ENCODE measurements at places on chromosomes 3 and 15.
A peak's percentile ranks its signal among the peaks of the same experiment; 100 is the strongest.

DNA sequence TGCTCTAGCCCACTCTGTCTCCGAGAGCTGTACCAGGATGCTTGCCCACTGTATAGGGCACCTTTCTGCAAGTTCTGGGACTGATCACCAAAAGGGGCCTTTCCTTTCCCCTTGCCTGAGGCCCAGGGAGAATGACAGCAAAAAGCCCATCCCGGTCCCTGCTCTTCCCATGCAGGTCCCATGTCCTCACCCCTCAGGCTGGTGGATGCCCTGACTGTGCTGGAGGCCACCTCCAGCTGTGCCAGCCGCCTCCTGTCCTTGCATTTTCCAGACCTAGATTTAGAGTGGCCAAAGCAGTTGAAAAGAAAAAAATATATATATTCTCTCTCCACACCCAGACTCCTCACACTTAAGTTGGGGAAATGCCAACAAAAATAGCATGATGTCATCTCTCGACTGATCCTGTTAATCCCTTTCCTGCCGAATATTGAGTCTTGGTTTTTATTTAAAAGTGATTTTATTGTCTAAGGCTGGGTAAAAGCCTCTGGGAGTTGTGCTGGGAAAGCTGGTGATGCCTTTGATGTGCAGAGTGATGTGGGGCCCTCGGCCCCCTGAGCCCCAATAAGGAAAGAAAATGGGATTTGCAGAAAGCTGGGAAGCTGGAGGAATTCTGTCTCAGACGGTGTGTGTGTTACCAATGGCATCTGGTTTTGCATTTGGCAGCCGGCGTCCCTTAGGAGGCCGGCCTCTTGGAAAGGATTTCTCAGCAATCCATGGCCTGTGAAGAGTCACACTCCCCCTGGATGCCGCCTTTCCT, 29.3 kb upstream of the TPM1 start:
- DNase-seq: no peak

- no peak for DNase-seq
Measured at GRCh38 chr3:192655040-192655439, 72.3 kb downstream of the FGF12 start.

GRCh38 chr15:41804361-41804760, 23.5 kb upstream of the JMJD7 start:
- no peak for DNase-seq

DNA sequence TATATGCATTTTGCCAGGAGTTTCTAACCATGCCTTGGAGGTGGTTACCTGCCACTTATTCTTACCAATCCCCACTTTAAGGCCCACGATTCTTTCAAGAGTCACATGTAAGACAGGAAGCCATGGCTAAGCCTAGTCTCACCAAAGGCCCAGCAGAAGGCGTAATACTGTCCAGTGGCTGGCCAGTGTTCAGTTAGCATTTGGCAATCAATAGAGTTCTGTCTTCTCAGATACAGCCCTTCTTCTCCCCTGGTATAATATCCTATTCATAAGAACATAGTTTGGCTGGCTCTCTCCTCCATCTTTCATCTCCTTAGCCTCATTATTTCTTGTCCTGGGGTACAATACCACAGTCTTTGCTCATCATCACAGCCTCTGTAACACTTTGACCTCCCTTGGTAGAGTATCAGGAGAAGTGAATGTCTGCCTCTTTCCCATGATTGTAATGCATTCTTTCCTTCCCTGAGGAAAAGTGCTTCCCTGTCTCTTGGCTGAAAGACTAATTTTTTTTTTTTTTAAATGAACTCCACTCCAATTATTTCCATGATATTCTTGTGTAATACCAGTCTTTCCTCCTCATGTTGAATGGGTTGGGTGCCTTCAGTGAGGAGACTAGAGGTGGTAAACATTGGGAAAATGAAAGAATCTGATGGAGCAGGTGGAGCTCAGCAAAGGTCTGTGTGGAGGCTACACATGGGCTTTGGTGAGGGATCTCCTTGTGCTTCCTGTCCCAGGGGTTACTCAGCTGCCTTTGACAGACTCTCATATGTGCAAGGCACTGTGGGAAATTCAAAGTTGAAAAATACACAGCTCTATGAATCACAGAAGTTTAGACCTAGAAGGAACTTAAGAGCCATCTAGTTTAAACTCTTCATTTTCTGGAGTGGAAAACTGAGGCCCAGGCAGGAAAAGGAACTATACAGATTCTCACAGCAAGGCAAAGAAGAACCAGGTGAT, 218.2 kb downstream of the P3H2 start:
- DNase-seq: no peak

DNA sequence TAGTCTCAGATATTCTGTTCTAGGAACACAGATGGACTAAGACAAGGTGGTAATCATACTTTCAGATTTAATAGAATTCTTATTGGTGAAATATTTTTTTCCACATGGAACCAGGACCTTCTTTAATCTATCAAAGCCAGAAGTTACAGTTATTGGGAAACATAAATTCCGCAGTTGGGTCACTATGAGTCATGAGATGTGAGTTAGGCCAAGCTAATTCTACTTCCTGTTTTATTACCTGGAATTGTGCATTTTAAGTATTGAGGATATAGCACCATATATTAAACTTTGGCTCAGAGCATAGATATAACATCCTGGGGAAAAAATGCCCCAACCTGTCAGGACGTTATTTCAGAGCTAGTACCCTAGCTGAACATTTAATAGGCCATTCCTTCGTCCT, 96.4 kb upstream of the P3H2 start:
- no peak for DNase-seq

DNA sequence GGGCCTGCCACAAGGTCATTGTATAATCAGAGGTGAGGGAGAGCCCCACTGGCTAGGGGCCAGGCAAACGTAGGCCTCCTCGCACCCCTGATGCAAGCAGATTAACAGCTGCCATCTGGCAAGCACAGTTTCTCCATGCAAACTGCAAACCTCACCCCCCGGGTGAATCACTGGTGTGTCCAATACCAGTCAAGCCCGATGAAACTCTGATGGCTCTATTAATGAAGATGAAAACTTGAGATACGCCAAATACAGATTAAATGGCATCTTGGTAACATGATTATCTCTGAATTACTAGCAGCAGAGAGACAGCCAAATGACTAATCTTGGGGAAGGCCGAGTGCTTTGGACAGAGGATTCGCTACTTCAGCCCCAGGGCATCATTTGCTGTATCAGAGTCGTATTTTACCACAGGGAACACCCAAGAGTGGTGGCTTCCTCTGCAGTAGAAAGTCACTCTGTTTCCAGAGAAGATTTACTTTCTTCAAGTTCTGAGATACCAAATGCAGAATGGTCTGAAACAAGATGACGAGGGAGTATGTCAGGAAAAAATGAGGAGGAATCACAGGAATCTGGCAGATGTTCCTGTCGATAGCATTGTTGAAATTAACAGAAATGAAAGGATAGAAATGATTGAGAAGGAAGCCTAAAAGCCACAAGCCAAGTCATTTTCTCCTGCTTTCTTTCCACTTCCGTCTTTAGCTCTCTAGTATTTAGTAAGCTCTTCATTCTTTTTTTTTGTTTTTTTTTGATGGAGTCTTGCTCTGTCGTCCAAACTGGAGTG, 96.2 kb upstream of the NR2F2 start:
- no peak for DNase-seq

DNA sequence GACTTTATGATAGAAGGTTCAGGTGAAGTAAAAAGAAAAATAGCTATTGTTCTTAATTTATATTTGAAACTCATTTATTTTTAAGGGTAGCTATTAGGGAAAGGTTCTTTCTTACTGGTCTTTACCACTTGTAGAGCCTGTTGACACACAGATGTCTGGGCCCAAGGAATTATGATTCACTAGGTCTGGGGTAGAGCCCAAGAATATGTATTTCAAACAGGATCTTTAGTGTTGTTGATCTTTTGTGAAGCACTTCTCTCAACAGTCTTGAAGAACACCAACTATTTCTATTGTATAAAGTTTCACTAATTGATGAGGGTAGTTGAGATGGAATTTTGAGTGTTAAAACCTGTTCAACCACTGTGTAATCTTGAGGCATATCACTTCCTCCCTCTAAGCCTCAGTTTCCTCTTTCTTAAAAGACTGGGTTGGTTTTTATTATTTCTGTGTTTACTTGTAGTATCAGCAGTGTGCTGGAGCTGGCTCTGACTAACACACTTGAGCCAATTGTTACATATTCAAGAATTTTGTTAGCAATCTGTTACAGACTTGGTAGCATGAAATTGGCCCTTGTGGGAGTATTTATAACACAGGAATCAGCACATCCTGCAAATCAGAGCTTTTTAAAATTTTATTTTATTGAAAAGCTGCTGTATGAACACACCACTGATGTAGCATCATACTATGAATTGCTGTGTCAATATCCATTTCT, 155.9 kb downstream of the RBMS3 start:
- no peak for DNase-seq

DNA sequence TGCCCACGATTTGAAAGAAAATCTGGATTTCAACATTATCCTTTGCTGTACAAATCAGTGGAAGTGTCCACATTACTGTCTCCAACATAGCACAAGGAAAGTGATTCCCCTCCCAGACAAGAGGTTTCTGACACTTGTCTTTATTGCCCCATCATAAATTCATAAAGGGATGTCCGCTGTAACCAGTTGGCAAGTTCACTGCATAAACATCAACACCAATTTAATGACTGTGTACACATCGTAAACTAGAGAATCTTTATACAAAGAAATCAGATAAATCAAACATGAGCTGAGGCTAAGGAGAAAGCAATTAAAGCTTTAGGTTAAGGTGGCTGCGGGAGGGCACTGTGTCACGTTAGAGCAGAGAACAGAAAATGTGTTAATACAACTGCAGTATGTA, 129.8 kb downstream of the MEIS2 start:
- peak; percentile 64 for DNase-seq

DNA sequence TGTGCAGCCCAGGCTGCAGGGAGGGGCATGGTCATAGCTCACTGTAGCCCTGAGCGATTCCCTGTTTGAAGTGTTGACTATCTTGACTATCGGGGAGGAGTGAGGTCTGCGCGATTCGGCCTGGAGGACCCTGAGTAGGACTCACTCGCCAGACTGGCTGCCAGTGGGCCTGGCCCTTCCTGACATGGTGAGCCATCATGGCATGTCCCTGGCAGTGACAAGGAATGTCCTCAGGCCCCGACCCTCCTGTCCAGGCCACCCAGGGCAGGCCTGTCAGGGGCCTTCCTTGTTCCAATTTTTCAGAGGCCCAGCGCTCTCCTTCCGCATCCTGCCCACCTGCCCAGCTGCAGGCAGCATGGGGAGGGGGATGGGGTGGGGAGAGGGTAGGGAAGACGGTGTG, 5.2 kb upstream of the OCA2 start:
- no peak for DNase-seq

- no peak for DNase-seq
Measured at GRCh38 chr3:42505849-42506410, 3.5 kb downstream of the VIPR1 start.

DNA sequence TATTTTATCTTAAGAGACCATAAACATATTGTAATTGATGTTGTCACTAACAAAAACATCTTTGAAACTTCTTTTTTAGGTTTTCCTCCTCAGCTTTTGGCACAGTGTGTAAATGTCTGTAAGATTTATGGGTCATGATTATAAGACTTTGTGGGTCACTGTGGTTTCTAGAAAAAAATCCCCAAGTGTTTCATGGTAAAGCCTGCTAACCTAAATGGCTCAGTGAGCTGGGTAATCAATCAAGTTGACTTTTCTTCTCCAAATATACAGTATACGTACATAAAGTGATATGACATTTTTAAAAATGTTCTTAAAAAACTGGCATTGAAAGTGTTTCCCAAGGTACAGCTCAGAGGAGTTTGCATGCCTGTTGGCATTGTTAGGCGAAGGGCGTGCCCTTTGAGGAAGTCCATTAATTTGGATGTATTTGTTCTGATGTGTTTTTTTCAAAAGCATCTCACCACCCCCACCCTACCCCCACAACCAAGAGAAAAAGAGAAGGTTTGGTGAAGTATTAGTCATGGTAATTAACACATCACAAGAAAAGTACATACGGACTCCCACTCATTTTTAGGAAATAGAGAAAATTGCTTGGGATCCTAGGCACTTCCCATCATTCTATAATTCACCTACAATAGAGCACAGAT, 385.4 kb upstream of the LRRC3B start:
- DNase-seq: no peak

DNA sequence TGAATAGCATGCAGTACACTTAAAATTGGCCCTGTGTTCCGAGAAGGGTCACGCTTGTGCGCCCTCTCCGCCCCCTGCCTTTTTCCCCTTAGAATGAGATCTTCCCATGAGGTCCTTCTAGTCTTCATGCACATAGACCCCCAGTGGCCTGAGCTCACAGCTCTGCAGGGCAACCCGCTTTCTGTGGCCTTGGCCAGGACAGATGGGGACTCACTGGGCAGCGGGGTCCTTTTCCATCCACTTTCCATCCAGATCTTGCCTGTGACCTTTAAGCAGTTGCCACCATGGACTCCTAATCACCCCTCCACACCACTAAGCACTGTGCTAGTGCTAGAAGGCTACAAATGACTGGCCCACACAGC, 244.4 kb downstream of the UACA start:
- DNase-seq: no peak

GRCh38 chr3:138349926-138350665, 1.7 kb downstream of the MRAS start:
- no peak for DNase-seq

- DNase-seq: no peak
Measured at GRCh38 chr3:17707813-17708543, 34.5 kb downstream of the TBC1D5 start.

DNA sequence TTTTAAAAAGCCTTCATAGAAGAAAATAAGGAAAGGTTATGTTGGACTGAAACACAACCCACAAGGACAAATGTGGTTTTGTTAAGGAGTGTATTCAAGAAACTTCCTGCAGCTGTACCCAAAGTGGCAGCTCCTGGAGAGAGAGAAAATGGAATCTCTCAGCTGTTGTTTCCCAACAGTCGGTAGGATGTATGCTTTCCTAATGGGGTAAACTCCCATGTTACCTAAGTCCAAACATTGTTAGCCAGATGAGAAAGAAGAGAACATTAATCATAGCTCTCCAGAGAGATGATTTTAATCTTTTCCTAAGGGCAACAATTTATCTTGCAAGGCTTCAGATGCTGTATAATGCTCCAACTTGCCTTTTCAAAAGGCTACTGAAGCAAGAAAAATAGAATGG, 22.6 kb upstream of the TEX9 start:
- DNase-seq: no peak

DNA sequence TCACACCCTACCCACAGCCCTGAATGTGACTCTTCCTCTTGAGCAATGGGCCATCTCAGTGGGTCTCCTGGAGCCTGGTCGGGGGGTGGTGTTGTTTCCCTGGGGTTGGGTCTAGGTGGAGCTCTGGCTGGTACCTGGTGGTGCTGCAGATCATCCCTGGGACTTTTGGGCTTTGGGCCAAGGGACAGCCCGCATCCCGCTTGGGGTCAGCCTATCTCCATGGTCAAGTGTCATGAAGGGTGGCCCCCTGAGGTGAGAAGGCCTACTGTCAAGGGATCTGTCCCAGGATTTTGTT, 202.0 kb downstream of the UBE3A start:
- DNase-seq: no peak

GRCh38 chr15:43932907-43933306, 106.1 kb downstream of the WDR76 start:
- DNase-seq: no peak

Measured in NCI-H1105 (cell line).